ENCODE measurements at places on chromosomes 2 and 18.

DNA sequence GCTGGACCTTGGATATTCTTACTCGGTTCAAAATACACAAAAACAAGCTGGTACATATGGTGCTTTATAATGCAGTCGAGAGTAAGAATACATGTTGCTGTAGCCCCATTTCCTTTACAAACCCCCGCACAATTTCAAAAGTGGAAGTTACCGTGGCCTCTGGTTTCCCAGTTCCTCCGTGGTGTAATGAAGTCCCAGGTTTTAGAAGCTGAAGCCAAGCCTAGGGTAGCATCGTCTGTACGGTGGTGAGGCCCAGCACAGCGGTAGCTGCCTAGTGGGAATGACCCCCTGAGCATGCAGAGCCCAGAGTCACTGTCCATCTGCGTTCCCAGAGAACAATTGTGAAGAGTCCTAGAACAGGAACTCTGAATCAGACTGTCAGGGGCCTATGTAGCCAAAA is 171.8 kb downstream of the ASXL3 start:
- DNase-seq = peak; percentile 4

- DNase-seq = no peak
These were observed 3.2 kb upstream of the MPP4 start for GRCh38 chr2:201701646-201702045.

DNA sequence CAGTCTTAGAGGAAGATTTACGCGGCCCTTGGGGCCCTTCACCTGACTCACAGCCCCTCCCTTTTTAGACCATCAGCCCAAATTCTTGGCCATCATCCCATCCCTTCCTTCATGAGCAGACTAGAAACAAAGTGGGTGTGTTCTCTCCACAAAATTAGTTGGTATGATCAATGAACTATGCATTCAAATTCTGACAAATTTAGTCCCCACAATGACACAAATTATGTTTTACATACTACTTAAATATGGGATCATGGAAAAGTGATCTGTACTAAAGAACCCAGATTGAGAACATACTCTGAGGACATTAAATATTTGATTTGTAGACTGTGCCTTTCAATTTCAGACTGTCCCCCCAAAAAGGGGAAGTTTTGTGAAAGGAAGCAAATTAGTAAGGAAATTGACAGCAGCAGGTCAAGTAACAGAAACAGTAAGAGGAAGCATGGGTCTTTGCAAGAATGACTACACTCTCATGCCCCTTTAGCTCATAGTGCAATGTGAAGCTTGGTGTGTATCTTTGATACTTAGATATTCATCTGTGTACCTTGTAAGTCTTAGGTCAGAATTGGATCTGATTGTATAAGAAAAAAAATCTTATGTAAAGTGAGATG is 2.2 kb upstream of the MAPRE2 start:
- peak; percentile 81 for DNase-seq

- DNase-seq = no peak
These were observed 271.8 kb downstream of the ZNF521 start for GRCh38 chr18:25080211-25080610.

DNA sequence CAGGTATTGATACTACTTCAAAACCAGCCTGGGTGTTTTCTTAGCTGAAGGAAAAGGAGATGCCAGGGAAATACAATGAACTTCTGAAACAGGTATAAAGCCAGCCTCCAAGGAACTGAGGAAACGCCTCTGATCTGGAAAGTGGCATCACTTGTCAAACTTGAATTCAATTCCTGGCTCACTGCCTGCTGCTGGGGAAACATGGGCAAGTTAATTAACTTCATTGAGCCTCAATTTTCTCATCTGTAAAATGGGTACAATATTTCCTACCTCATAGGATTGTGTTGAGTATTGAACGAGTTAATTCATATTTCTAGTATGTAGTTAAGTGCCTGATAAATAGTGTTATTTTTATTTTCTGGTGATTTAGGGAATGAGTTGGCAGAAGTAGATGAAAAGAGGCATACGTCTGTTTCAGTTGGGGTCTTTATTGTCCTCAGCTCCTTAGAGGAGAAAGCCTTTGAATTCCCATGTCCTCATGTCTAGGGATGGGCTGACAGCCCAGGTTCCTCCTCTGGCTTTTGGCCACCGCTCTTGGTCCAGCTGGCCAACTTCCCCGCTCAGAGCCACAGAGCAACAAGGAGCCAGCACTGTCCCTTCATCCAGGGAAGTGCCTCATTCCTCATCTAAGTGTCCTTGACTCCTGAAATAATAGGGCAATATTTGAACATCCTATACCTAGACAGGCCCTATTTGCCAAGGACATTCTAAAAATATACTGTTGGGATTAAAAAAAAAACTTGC is 210.5 kb upstream of the GATA6 start:
- DNase-seq = no peak

DNA sequence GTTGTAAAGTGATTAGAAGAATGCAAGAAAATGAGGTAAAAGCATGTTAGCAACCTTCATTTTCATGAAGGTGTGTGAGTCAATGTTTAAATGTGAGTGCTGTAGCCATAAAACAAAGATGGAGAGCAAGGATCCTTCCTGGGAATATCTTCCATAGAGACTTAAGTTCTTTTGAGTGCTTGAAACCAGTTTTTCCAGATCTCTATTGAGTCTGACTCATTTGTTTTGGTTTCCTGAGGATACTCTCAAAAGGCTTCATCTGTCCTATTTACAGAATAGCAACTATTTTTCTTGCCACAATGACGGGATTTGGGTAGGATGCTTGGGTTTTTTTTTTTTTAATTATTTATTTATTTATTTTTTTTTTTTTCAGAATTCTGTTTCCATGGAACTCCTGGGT is 45.9 kb upstream of the ASB1 start:
- no peak for DNase-seq

DNA sequence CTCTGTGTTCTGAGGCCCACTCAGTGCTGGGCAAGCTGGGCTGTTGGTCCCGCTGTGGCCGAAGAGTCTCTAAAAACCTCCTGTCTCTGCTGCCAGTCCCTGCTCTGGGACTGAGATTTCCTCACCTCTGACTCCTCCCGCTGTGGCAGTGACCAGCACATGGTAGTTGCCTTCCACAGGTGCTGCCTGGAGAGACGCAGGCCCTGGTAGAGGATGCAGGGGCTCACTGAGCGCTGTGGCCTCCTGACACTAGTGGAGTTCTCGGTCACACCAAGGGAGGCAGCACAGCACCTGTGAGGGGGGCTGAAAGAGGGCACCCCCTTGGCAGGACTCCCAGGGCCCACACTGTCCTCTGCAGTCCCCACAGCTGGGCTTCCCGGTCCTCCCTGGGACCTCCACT is 3.8 kb upstream of the ASB1 start:
- no peak for DNase-seq

GRCh38 chr18:79485788-79486355 is 90.1 kb downstream of the NFATC1 start:
- no peak for DNase-seq

DNA sequence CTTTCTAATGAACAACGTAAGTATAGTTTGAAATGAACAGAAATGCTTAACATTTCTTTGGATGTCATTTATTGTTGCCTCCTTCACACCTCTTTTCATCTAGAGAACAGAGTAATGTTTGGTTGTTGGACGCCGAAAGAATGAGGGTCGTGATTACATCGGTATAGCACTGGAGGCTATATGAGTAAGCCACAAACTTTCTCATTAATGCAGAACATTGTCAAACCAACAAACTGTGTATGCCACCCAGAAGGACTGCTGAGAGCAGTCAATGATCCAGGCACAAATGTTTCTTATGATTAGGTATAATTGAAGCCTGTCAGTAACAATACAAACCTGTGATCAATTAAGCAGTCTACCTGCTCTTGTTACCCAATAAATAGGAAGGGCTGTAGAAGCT is 1494.7 kb upstream of the NXPH2 start:
- no peak for DNase-seq

GRCh38 chr18:73626221-73626620 is 521.4 kb downstream of the FBXO15 start:
- no peak for DNase-seq

DNA sequence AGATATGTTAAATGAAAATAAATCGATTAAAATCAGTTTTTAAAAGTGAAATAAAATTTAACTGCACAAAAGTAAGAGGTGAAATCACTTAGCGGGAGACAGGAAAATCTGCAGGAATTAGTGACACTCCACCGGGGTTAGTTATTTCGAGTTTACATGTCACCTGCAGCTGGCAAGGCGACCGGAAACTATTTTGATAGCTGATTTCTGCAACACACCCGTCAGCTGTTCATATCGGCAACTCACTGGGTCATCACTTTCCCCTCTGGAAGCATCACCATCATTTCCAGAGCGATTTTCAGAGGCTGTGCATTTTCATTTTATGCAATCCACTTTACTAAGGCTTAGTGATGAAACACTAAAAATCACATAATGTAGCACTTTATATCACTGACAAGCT is 52.9 kb downstream of the PXDN start:
- no peak for DNase-seq

DNA sequence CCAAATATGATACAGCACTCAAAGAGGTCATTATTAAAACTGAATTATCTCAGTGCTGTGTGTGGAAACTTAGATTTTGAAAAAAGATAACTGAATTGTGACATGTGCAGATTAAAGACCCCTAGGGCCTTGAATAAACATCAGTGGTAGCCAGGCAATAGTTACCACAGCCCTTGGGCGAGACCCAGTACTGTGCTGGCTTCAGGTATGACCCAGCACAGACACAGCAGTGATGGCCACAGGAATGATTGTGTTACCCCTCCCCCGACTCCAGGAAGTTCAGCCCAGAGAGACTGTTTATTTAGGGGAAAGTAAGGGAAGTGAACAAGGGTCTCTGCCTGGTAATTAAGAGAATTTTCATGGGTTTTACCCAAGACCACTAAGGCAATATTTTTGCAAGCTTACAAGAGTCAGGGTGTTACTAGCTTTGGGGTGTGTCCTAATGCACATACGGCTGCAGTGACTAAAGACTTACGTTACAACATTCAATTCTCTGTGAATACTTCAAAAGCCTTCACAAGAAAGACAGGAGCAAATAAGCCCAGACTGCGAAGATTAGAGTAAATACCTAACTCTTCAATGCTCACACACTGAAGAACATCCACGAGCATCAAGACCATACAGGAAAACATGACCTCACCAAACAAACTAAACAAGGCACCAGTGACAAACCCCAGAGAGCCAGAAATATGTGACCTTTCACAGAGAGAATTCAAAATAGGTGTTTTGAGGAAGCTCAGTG is 28.2 kb upstream of the ITGAV start:
- no peak for DNase-seq

GRCh38 chr2:235098736-235099494 is 147.1 kb downstream of the SH3BP4 start:
- no peak for DNase-seq

- no peak for DNase-seq
These were observed 144.6 kb upstream of the SETBP1 start for GRCh38 chr18:44536046-44536445.

- peak; percentile 19 for DNase-seq
These were observed 201.2 kb downstream of the CDCA7 start for GRCh38 chr2:173555833-173556232.

- peak; percentile 81 for DNase-seq
These were observed 70.5 kb upstream of the IGFBP5 start for GRCh38 chr2:216765761-216766262.

DNA sequence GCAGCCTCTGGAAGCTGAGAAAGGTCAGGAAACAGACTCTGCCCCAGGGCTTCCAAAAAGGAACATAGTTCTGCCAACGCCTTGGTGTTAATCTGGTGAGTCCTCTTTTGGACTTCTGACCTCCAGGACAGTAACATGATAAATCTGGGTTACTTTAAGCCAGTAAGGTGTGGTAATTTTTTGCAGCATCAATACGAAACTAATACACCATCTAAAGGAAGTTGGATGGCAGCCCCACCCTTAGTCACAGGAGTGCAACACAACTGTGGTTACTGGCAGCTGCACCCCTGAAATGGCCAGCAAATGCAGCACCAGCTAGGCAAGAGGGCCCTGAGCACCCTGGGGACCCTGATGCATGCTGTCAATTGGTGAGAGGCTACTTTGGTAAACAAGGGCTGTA is 25.8 kb downstream of the CREG2 start:
- DNase-seq = no peak

DNA sequence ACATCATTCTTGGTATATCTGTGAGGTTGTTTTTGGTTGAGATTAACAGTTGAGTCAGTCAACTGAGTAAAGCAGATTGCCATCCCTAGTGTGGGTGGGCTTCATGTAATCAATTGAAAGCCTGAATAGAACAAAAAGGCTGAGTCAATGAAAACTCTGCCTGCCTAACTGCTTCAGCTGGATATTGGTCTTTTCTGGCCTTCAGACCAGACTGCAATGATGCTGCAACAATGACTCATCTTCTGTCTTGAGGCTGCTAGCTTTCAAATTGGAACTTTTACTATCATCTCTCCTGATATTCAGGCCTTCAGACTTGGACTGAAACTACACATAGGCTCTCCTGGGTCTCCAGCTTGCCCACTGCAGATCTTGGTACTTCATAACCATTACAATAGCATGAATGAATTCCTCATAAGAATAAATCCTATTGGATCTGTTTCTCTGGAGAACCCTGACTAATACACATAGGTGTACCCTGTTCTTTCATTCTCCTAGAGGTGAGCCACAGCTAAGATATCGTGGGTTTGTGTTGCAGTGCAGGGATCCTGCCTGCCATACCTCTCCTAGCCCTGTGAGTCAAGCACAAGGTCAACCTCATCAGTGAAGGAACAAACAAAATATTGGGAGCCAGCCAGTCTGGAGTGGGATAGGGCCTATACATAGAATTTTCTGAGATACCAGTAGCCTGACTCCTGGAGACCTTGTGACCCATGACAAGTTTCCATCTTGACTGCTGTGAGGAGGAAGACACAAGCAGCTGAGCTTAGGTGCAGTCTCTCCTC is 473.8 kb downstream of the DCC start:
- DNase-seq = no peak

GRCh38 chr2:239153806-239154591 is 246.8 kb downstream of the HDAC4 start:
- no peak for DNase-seq

- DNase-seq = no peak
These were observed 8.7 kb downstream of the FARP2 start for GRCh38 chr2:241364781-241365180.

GRCh38 chr2:128773641-128774319 is 455.1 kb upstream of the HS6ST1 start:
- DNase-seq = no peak

GRCh38 chr2:148623086-148623485 is 21.5 kb upstream of the EPC2 start:
- DNase-seq = peak; percentile 9

GRCh38 chr2:10490806-10491291 is 42.7 kb upstream of the ODC1 start:
- DNase-seq = no peak

GRCh38 chr18:7830468-7830867 is 263.4 kb downstream of the PTPRM start:
- peak; percentile 25 for DNase-seq

Measured in hematopoietic multipotent progenitor cell treated with erythropoietin and hydrocortisone succinate and interleukin-3 and kit ligand, for 4 days (in vitro differentiated cells).